ENCODE measurements at places on chromosomes 13 and 19.
A peak's percentile ranks its signal among the peaks of the same experiment; 100 is the strongest.

- no peak for DNase-seq
Measured at GRCh38 chr13:74219566-74219965, 85.4 kb upstream of the KLF12 start.

GRCh38 chr19:30783212-30783611 is 411.0 kb downstream of the ZNF536 start:
- no peak for DNase-seq

GRCh38 chr13:29472332-29472961 is 123.0 kb downstream of the SLC7A1 start:
- DNase-seq: peak; percentile 45

- DNase-seq: no peak
Measured at GRCh38 chr19:35703343-35703742, 1.0 kb upstream of the ZBTB32 start.

DNA sequence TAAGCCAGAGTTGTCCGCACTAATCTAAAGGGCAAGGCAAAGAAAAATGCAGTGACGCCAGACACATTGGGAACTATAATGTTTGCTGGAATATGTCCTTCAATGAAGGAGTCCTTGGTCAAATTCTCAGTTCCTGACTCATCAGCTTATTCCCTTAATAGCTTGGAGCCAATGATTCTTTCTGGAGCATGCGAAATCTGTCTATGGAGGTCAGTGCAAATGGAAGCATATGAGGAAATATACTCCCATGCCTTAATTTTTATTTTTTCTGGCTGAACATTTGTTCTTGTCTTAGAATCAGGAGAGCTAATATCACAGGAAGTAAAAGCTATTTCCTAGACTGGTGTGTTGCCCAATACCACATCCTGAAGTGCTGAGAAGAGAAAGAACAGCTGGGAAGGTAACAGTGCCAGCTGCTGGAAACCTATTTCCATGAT is 289.8 kb upstream of the SPRY2 start:
- DNase-seq: no peak

- no peak for DNase-seq
Measured at GRCh38 chr13:44402899-44403445, 29.3 kb downstream of the SERP2 start.

- DNase-seq: no peak
Measured at GRCh38 chr19:10478476-10478875, 24.7 kb downstream of the KEAP1 start.

GRCh38 chr13:106471957-106472543 is 63.4 kb downstream of the EFNB2 start:
- DNase-seq: no peak

- DNase-seq: no peak
Measured at GRCh38 chr13:91544723-91545122, 146.3 kb downstream of the GPC5 start.

DNA sequence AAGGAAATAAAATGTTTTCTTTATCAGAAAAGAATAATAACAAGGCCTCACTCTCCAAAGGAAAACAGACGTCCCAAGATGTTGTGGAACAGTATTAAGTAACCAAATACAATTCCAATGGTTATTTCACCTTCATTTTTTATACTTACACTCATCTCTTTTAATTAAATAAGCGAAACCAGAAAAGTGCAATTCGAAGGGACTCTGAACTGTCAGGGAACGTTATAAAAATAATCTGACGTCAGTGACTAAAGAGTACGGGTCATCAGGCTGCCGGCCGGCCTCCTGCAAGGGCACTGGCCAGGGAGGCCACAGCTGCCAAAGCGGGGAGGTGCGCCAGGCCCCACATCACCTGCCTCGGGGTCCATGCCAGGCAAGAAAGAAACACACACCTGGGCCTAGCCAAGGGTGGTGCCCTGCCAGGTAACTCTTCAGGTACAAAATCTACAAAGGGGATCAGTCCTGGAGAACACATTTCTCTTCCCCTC is 61.2 kb downstream of the CDADC1 start:
- DNase-seq: no peak

DNA sequence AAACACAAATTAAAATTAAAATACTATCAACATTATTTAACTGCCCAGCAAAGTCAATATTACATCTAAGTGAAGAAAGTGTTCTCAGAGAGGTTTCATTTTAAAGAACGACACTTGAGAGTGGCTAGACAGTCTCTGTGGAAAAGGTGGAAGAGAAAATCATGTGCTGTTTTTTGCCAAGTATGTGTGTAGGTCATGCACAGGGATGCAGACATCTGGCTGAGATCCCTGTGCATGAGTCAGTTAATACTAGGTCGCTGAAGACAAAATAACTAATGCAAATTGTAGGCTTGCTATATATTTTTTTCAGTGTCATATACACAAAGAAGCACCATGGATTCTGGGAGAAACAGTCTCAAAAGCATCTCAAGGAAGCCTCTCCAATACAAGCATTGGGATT is 44.3 kb upstream of the ENOX1 start:
- DNase-seq: no peak

DNA sequence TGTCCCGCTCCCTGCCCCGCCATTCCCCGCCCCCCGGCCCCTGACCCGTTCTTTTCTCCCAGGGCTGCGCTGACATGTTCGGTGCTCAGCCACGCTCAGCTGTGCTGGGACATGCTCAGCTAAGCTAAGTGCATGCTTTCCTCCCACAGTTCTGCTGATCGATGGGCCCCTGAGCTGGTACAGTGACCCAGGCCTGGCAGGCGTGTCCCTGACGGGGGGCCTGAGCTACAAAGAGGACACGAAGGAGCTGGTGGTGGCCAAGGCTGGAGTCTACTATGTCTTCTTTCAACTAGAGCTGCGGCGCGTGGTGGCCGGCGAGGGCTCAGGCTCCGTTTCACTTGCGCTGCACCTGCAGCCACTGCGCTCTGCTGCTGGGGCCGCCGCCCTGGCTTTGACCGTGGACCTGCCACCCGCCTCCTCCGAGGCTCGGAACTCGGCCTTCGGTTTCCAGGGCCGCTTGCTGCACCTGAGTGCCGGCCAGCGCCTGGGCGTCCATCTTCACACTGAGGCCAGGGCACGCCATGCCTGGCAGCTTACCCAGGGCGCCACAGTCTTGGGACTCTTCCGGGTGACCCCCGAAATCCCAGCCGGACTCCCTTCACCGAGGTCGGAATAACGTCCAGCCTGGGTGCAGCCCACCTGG is 3.7 kb downstream of the TNFSF9 start:
- no peak for DNase-seq

DNA sequence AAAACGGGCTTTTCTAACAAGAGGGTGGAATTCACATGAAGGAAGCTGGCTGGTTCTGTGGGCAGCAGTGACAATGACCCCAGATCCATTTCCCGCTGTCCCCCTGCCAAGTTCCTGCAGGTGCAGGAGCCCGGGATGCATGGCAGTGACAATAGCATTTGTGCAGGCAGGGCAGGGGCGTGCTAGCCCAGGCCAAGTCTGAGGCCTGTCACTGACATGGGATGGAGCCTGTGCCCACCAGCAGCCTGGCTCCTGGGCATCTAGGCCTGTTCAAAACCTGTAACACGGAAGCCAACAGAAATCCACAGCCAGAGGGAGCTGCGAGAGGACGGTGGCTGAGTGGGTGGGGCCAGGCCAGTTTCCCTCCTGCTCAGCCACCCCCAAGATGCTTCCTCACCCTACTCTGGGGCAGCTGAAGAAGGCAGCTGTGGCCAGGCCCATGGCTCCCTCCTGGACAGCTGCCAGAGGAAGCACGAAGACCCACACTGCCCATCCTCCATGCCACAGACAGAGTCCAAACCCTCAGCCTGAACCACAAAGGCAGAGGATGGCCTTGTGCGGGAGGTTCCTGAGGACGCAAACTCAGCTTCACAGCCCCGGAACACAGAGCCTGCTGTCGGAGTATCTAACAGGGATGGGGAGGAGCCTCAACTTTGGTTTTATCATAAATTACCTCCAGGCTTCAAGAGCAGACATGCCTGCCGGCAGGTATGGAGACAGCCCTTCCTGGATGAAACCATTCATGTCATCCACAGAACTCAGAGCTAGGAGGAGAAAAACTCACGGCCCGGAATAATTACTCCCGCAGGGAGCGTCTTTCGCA is 74.0 kb downstream of the CEBPG start:
- no peak for DNase-seq

GRCh38 chr13:106882246-106882645 is 314.3 kb upstream of the ARGLU1 start:
- DNase-seq: no peak

- no peak for DNase-seq
Measured at GRCh38 chr13:20696073-20696472, 7.4 kb upstream of the IL17D start.

DNA sequence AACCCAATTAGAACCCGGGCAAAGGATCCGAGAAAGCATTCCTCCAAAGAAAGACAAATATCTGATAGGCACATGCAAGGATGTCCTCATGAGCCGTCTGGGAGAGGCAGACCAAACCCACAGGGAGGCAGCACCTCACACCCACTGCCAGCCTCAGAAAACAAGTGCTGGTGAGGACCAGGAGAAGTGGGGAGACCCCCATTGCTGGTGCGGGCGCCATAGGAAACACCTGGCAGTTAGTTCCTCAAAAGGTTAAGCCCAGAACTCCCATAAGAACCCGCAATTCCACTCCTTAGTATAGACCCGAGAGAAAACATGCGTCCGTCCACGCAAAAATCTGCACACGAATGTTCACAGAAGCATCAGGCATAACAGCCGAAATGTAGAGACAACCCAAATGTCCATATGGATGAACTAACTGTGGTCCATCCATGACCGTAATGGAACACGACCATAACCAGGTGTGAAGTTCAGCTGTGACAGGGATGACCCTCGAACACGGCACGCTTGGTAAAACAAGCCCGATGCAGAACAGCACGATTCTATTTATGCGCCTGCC is 7.9 kb downstream of the ZNF787 start:
- no peak for DNase-seq

GRCh38 chr19:4362101-4362828 is 18.9 kb downstream of the MPND start:
- no peak for DNase-seq

GRCh38 chr19:5580161-5580571 is 12.4 kb upstream of the TINCR start:
- DNase-seq: no peak

DNA sequence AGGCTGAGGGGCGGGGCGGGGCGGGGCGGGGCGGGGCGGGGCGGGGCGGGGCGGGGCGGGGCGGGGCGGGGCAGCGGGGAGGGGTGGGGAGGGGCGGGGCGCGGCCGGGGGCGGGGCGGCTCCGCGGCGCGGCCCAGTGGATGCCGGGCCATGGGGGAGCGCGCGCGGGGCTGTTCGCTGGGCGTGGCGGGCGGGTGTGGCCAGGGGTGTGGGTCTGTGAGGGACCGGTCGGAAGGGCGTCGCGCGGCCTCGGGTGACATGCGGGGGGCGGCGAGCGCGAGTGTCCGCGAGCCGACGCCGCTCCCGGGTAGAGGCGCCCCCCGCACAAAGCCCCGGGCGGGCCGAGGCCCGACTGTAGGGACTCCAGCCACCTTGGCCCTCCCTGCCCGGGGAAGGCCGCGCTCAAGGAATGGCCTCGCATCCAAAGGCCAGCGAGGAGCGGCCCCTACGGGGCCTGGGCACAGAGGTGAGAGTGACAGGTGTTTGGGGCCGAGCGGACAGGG is at the start of gene ZFP28:
Gene ZFP28 (plus strand): TSS at position 188 of the 503 bp plus-strand sequence. CDS start 71 bp downstream, at position 259.
- peak; percentile 61 for DNase-seq

- no peak for DNase-seq
Measured at GRCh38 chr13:31485183-31485582, 254.1 kb upstream of the RXFP2 start.

GRCh38 chr19:29772696-29773095 is 39.1 kb upstream of the CCNE1 start:
- DNase-seq: no peak

DNA sequence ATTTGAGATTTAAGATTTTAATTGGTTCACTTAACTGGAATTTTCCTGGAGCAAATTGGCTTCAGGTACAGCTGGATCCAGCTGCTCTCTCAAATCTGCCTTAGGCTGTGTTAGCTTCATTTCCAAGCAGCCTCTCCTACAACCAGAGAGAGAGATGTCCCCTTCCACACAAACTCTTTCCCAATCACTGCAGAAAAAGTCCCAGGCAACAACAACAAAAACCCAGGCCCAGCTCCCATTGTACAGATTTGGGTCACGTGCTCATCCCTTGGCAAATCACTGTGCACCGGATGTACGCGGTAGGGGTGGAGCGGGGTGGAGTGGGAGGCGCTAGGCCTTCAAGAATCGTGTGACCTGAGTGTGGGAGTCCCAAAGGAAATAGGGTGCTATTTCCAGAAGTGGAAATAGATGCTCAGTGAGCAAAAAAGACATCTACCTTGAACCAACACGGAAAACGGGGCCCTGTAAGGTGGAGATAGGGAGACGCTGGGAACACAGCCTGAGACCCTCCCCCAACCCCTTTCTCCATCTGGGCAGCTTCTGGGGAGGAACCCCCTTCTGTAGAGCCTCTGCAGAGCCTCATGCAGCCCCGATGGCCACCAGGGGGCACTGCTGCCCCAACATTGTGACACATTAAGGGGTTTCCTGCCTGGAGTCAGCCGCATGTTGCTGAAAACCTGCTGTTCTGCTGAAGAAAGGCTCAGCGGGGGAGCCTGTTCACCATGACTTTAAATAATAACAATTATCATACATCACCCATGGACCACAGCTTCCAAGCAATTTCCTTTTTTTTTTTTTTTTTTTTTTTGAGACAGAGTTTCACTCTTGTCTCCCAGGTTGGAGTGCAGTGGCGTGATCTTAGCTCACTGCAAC is 25.4 kb downstream of the HPN start:
- peak; percentile 63 for DNase-seq

GRCh38 chr13:62336507-62336906 is 920.9 kb upstream of the PCDH20 start:
- DNase-seq: no peak

DNA sequence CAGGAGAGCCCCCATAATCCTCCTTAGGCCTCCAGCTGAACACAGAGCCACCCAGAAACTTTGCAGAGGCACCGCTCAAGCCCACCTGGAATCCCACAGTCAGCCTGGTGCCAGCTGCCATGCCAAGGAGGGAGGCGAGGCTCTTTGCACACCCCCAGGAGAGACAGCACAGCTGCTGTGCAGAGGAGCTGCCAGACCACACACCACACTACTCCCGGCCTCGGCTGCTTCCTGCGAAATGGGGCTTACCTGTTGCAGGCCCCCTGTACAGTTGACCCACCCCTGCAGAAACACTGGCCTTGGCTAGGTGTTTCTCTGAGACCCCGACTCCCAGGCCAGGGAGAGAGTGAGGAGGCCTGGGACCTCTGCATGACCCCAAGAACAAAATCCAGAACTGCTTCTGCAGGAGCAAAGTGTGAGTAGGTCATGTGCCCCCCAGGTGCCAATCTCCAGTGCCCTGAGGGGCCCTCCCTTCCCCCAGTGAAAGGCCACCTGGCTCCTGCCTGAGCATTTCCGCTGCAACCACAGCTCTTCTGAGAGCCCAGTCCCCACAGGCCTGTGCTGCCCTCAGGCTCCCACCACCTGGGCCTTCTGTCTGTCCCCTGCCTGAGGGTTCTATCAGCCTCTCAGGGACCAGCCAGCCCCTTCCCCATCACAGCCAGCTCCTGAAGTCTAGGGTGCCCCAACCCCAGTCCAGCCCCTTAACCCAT is 580.4 kb downstream of the UQCRFS1 start:
- DNase-seq: no peak
